Panc1 (cell line): ENCODE measurements at places on chromosomes 11 and 22.

DNA sequence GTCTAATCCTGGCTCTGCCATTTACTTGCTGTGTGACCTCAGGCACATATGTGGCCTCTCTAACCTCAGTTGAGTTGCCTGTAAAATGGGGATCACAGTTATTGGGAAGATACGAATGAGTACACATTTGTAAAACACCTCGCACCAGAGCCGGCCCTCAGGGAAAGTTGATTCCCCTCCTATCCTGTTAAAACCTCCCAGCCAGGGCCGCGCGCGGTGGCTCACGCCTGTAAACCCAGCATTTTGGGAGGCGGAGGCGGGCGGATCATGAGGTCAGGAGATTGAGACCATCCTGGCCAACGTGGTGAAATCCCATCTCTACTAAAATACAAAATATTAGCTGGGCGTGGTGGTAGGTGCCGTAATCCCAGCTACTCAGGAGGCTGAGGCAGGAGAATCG is 7.8 kb upstream of the MYBPC3 start:
- DNase-seq: no peak

- no peak for DNase-seq
Observed at GRCh38 chr11:35951680-35952079, 7.8 kb downstream of the LDLRAD3 start.

- DNase-seq: no peak
Observed at GRCh38 chr22:38419121-38419857, 35.7 kb downstream of the KCNJ4 start.

GRCh38 chr11:70772950-70773349 is 374.6 kb downstream of the CTTN start:
- DNase-seq: no peak

GRCh38 chr11:128544471-128545051 is 42.8 kb downstream of the ETS1 start:
- no peak for DNase-seq

GRCh38 chr22:43820651-43821305 is 8.7 kb upstream of the EFCAB6 start:
- DNase-seq: no peak

DNA sequence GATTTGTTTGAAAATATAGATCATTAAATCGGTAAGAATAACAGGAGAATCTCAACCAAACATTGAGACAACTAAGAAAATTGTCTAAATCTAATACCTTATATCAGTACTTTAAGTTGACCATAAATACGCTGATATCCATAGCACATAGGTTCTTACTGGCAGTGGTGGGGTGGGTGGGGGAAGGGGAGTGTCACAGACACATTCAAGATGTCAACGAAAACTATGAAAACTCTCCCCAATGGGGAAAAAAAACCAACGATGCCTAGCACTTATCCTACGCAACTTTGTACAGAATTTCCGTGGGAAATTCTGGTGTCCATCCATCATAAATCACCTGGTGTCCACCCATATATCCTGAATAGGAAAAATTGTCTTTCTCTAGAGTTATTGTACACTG is 6.2 kb downstream of the GRAP2 start:
- no peak for DNase-seq

DNA sequence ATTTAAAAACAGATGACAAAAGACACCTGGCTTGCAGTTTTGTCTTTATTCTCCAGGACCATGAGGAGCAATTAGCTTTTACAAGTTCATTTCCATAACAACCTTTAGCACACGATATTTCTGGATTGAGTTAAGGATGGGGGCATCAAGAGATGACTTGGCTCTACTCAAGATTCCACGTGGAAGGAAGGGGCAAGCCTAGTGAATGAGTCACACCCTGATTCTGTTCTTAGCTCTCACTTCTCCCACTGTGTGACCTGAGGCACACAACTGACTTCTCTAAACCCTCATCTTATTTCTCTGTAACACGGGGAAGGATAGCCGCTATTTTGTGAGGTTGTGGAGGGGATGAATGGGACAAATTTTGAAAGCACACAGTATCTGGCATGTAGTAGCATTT is 185.5 kb downstream of the KIRREL3 start:
- DNase-seq: no peak

GRCh38 chr11:80900265-80900664 is 1459.4 kb upstream of the TENM4 start:
- DNase-seq: no peak

GRCh38 chr11:17019232-17019631 is 5.0 kb upstream of the PLEKHA7 start:
- no peak for DNase-seq

DNA sequence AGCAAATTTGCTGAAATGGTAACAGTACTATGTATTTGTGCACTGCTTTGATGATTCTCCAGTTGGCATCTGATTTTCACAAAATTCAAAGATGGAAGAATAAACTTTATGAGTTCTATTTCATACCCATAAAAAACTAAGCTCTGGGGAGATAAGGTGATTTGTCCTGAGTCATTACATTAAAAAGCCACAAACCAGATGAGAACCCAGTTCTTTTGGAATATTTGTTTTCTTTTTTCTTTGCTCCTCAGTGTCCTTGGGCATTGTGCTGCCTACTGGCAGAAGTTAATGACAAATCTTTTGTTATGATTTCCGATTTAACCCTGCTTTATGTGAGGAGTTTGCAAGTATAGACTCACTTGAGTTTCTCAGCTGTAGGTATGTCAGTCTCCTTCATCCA is 45.4 kb upstream of the AMOTL1 start:
- DNase-seq: no peak

DNA sequence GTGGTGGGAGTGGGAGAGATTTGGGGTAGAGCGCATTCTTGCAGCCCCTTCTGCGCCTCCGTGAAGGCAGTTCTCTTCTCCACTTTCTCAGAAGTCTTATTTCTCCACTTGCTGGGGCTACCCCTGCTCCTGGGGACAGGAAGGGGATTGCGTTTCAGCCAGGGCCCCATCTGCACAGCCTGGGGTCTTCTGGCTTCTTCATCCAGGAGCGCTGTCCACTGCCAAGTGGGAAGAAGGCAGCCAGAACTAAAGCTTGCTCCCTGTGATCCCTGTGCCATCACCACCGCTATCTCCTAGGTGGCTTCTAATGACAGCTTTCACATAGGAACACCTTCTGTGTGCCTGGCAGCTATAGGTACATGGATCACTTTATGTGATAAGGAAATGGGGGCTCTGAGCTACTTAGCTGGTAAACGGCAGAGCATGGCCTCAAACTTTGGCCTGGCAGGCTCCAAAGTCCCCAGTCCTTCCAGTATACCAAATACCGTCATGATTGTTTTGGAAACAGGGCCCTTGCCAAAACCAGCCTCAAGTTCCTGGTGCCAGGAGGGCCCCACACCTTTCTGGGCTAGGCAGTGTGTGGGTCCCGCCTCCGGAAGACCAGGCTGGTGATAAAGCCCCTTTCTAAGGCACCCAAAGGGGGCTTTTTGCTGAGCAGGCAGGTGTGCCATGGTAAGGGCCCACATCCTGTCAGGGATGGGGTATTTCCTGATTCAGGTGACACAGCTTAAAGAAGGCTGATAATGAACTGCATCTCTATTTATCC is 60.4 kb upstream of the PAX6 start:
- no peak for DNase-seq

GRCh38 chr11:69480547-69481392 is 693 bp upstream of the LINC01488 start:
- no peak for DNase-seq

DNA sequence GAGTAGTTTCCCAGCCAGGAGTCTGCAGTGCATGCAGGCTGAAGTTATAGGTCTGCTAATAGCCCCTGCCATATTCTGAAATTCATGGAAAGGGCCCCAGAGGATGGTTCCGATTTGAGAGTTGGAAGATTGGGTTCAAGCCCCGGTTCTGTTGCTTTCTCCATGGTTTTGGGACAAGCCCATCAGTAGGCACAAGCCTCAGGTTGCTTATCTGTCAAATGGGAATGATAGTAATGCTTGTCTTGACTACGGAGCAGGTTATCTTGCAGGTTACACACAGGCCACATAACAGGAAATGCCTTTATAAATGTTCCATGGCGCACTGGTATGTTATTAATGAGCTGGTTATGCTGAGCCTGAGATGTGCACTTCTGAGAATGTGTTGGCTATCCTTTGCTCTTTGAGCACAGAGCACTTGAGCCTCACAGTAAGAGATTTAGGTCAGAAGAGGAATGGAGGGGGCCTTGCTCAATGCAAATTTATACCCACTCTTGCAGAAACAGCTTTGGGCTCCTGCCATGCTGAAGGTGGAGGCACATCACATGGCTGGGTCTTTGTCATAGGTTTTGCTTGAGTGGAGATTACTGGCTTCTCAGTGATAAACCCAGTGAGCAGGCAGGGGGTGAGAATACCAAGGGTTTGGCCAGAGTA is 47.1 kb downstream of the ZNRF3 start:
- DNase-seq: no peak

GRCh38 chr11:3130269-3131071 is 34.6 kb downstream of the OSBPL5 start:
- no peak for DNase-seq

GRCh38 chr11:74683279-74683871 is 47.9 kb downstream of the CHRDL2 start:
- no peak for DNase-seq

- no peak for DNase-seq
Observed at GRCh38 chr11:2559527-2560311, 114.9 kb downstream of the KCNQ1 start.

GRCh38 chr11:7533199-7534041 is 19.6 kb downstream of the PPFIBP2 start:
- DNase-seq: no peak

GRCh38 chr22:43571181-43571580 is 159.4 kb downstream of the MPPED1 start:
- DNase-seq: no peak

DNA sequence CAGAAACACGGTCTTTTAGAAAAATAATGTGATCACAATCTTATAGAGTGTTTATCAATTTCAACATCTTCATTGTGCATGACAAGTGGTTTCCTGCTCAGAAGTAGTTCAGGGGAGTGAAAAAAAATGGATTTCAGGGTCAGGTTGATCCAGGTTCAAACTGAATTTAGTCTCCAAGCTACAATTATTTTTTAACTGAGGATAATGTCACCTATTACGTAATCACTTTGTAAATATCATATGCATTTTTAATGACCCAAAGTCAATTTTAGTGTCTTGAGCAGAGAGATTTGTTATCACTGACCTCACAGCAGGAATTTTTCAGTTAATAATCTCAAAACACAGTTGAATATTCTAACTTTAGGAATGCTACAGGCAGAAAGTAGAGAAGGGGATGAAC is 627.2 kb upstream of the LUZP2 start:
- DNase-seq: no peak

DNA sequence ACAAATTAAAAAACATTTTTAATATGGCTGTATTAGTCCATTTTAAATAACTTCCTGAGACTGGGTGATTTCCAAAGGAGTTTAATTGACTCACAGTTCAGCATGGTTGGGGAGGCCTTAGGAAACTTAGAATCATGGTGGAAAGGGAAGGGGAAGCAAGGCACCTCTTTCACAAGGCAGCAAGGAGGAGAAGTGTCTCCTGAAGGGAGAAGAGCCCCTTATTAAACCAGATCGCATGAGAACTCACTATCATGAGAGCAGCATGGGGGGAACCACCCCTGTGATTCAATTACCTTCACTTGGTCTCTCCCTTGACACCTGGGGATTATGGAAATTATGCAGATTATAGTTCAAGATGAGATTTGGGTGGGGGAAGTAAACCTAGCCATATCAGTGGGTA is 488.6 kb downstream of the ETS1 start:
- DNase-seq: no peak

GRCh38 chr11:19919050-19919561 is 206.5 kb downstream of the NAV2 start:
- peak; percentile 82 for DNase-seq

DNA sequence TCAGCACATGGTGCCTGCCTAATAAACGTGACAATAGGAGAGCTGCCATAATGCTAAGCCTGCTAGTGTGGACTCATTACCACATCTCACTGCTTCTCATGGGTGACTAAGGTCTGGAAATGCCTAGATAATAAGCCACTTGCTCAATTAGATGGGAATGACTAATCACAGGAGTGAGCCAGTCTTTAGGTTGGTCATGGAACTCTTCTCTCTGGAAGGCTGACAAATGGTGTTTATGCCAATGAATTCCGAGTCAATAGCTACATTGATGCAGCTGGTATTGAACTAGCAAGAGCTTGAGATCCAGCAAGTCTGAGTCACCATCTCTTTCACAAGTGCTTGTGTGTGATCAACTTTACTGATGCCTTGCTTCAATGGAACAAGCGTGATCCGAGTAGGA is 334.9 kb downstream of the OPCML start:
- no peak for DNase-seq

DNA sequence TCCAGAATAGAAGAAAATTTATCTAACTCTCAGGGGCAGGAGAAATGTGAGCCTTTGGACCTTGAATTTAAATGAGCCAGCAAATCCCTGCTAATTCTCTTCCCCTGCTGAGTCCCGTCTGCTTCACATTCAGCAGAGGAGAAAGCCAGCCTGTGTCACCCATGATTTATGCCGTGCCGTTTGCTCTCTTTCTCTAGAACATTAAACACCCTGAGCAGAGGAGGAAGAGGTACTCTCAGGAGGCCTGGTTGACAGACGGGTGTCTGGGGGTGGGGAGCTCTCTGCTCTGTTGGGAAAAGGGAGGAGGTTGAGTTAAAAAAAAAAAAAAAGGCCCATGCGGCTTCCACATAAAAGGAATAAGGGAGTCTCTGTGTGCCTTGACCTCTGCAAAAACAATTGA is 11.3 kb upstream of the MTMR3 start:
- DNase-seq: no peak
